NCI-H1048 (cell line): ENCODE measurements at places on chromosomes 3 and 15.

- no peak for DNase-seq
Measured at GRCh38 chr3:54784021-54784420, 143.8 kb downstream of the LRTM1 start.

DNA sequence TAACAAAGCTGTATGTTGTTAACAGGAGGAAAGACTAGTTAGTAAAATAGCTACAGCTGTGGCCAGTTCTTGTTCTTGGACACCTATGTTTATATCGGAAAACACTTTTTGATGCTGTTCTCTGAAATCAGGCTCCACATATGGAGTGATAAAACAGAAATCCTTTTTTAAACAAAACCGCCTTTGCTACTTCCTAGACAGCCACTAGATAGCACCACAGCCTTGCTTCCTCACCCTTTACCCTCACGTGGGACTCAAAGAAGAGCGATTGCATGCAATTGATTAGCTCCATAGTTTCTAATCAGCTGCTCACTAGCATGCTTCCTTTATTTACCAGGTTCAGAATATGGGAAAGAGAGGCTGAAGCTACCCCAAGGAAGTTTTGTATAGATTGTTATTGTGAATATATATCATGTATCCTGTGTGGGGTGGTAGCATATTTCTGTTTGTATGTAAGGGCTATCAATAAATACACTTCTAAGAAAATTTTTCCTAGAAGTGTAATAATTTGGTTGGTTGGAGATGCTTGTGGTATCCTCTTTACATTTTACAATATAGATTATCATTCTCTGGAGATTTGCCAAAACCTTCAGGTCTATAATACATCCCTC is 4.3 kb upstream of the MTFMT start:
- no peak for DNase-seq

GRCh38 chr15:27660676-27661075 is 438.4 kb downstream of the OCA2 start:
- DNase-seq, result no peak

- no peak for DNase-seq
Measured at GRCh38 chr3:111542611-111543300, 759 bp downstream of the CD96 start.

DNA sequence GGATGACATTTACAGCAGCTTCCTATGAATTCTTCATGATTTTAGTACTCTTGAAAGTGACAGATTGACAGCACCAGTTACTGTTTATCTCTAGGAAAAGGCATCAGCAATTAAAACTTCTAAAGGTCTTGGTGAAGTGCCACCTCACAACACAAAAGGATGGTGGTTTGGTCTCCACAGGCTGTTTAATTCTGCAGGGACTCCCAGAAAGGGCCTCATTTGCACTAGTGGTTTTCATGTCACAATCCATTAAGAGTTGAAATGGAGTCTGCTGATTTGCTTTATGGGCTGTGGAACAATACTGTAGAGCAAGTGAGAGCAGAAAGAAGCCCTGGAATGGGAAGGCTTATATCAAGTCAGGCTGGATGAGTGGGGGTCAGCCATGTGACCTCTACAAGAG is 225.3 kb upstream of the KCNMB2 start:
- DNase-seq, result no peak

DNA sequence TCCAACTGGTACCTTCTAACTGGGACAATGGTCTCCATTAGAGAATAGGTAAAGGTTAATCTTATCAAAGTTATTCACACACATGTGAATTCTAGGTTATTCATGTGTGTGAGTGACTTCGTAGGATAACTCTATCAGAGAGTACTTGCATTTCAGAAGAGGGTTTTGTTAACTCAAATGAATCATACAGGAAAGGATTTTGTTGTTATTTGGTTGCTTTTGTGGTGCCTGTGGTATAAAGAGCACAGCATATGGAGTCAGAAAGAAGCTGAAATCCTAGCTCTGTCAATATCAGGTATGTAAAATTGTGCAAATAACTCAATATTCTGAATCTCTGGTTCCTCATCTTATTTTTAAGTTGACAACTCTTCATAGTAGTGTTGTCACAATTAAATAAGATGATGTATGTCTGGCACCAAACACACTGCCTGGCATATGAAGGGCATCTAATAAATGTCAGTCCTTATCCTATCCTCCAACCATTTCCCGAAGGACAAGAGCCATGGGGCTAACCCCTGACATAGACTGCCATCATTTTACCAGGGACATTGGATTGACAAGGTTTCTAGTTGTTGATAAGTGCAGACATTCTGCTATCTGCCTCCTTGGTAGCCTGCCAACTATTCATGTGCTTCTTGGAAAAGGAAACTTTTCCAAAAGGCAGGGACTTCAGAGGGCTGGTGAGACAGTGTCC is 48.7 kb upstream of the CMSS1 start:
- DNase-seq, result no peak

DNA sequence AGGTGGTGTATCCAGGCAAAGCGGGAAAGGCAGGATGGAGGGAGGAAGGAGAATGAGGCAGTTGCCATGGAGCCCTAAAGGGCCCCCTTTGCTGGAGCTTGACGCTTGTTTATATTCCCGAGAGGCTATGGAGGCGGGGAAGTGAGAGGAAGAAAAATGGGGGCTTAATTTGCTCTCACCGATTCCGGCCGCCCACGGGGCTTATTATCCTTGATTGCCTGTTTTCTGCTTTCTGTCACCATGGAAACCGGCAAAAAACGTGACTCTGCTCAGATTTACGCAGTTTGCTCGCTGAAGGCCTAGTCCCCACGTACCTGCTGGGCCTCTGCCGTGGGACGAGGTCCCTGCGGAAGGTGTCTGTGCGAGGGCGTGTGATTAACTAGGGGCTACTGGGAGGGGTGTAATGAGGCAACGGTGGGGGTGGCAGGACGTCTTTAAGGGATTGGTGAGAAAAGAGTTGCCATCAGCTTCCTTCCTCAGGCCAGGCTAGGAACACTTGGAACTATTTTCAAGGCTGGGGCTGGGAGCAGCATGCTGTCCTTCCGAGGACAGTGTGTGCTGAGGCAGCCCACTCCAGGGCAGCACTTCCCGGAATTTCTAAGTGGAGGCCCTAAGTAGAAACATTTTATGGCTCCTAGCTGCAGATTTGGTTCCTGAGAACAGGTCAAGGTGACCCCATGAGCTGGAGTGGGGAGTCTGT is 110.8 kb upstream of the NDN start:
- DNase-seq, result no peak

- no peak for DNase-seq
Measured at GRCh38 chr3:182041668-182042291, 330.1 kb downstream of the SOX2 start.

GRCh38 chr3:57060089-57060821 is at the start of gene SPATA12:
Gene SPATA12 (plus strand): TSS chr3:57060664. CDS start chr3:57073695, 13,031 bp downstream.
- no peak for DNase-seq

DNA sequence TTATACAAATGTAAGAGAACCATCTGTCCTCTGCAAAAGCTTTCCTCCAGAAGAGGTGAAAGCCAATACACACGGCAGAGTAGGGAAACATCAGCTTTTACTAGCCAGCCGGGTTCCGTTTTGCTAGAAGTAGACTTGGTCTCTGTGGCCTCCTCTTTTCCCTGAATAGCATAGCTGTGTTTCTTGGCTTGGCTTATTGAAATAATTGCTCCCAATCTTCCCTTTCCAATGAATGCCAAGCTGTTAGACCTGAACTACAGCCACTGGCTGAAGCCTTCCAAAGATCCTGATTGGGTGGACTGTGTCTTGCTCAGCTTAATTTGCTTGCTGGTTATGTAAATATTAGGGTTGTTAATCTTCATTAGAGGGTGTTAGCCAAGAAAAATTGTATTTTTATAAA is 157.8 kb upstream of the ROPN1 start:
- no peak for DNase-seq

GRCh38 chr3:172550347-172550943 is 27.2 kb upstream of the TNFSF10 start:
- no peak for DNase-seq

GRCh38 chr3:156792945-156793344 is 33.2 kb upstream of the LEKR1 start:
- DNase-seq, result no peak

GRCh38 chr3:104388619-104389018 is 978.1 kb upstream of the ALCAM start:
- no peak for DNase-seq

DNA sequence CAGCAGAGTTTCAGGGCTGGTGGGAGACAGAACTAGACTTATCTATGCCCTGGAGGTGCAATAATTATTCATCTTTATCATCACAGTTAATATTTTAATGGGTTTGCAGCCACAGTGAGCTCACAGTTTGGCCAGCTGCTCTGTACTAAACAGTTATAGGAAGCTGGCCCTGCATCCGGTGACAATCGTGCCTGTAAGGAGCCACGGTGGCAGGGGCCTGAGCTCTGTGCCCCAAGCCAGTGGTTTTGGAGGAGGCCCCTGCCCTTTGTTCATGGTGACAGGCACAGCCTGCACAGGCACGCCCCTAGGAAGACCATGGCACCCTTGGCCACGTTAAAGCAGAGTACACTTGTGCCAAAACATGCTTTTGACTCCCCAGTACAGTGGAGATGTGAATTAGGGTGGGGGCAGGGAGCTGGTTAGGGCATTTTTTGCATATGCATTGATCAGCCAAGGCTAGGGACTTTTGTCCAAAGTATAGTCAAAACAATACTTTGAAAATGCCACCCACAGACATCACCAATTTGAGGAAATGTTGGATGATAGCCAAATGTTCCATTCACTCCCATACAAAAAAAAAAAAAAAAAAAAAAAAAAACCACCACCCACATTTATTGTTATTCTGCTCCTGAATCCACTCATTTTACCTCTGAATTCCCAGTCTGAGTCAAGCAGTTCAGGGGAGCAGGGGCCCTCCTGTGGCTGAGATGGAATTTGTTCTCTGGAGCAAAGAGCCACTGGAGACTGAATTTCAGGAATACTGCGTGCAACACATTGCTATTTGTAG is 3.4 kb upstream of the RFTN1 start:
- DNase-seq, result no peak

DNA sequence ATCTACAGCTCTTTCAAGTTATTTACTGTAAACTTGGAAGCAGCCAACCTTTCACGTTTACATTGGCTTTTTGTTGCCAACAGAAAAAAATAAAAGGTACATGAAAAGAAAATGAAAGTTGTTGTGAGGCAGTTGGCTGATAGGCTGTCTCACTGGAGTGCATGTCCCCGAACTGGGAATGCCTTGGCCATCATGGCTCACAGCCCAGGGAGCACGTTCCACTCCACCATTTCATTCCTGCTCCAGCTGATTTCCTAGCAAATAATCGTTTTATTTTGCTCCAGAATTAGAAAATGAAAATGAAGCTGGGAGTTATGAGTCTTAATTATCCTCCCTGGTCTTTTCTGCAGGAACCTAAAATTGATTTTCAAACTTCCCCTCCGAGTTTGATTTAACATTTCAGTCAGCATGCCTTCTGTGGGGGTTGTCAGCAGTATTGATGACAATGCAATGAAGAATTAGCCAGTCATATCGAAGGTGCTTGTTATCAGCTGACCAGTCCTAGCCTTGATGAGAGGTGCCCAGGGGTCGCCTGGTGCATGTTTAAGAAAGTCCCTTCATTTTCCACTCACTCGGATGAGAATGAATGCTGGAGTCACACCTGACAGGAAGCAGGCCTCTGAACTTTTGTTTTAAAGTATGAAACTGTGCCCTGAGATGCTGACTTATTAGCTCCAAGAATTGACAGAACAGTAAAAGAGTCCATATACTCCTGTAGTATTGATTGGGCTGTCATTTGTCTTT is 293.7 kb upstream of the TRIM42 start:
- DNase-seq, result no peak

GRCh38 chr3:142210608-142211007 is 14.8 kb downstream of the GK5 start:
- no peak for DNase-seq

DNA sequence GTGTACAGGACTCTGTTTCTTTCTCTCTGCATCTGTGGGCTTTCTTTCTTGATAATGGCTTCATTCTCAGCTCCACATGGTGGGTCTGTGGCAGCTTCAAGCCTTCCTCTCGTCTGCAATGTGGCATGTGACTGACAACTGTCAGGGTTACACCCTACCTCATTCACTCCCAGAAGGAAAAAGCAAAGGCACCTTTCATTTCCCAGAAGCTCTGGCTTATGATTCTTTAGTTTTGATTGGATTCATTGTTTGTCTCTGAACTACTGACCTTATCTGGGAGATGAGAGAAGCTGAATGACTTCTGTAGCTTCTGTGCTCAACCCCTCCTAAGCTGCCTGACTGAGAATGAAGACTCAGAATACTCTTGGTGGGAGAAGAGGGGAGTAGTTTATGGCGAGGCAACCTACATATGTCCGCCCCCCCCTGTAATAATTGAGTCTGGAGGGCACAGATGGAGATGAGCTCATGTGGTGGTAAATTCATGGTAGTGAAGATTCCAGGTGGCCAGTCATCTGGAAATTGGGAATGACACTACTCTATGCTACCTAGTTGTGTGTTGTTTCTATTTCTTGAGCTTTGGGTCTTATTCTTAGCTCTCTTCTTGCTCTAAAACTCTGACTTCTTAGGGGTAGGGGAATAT is 38.4 kb downstream of the KCNAB1 start:
- DNase-seq, result no peak

DNA sequence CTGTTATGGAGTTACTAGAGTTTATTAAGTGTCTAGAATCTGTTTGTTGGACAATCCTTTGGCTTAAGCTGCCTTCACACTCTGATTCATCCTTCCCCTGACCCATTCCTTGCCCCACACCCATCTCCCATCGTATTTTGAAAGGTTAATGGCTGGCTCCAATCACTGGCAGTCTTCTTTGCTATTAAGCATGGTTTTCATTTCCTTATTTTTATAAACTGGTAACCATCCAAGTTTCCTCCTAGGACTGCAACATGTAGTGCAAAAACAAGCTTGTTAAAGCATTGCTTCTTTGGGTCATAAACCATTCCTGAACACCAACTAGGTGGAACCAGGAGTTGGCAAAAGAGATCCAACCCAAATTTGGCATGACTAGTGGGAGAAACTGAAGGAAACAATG is 148.4 kb downstream of the DTWD1 start:
- no peak for DNase-seq

- DNase-seq, result no peak
Measured at GRCh38 chr3:88114878-88115549, 34.7 kb upstream of the C3orf38 start.

DNA sequence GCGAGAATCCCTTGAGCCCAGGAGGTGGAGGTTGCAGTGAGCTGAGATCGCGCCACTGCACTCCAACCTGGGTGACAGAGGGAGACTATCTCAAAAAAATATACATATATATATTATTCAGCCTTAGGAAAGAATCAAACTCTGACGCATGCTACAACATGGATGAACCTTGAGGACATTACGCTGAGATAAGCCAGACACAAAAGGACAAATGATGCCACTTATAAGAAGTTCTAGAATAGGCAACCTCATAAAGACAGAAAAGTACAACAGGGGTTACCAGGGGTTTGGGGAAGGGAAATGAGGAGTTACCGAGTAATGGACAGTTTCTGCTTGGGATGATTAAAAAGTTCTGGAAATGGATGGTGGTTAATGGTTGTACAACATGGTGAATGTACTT is 727 bp downstream of the PDHB start:
- no peak for DNase-seq

DNA sequence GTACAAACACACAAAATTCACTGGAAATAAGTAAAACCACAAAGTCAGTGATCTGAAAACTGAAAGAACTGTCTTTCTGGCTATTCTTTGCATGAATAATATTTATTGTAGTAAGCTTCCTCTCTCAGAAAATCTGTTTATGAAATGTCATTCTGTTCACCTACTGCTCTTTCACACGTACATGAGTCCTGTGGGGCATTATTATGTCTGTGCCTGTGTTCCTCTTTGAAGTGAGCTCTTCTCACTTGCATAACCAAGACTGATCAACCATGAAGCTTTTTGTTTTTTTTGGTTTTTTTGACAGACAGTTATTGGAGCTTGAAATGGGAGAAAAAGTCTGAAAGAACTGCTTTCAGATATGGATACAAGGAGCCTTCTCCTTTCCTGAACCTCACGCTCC is 195.8 kb downstream of the PLCH1 start:
- no peak for DNase-seq
